ENCODE measurements at places on chromosomes 4 and X.
A peak's percentile ranks its signal among the peaks of the same experiment; 100 is the strongest.

DNA sequence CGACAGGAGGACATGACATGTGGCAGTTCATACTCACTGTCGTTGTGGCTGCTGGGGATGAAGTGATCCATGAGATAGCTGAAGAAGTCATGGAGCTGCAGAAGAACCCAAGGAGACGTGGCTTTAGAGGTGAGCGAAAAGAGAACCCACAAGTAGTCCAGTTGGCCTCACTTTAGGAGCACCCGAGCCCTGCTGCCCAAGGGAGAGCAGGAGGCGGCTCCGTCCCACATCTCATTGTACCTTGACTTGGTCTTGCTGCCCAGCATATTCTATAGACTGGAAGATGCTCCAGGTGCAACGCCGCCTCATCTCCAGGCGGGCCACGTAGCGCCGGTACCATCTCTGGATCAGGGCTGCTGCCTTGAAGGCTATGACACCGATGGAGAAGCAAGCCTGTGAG lies 10.6 kb downstream of the PPEF2 start:
- DNase-seq: no peak

- no peak for DNase-seq
Measured at GRCh38 chrX:7071390-7071789, 76.1 kb upstream of the STS start.

GRCh38 chr4:27090406-27090805 lies 229.8 kb downstream of the STIM2 start:
- no peak for DNase-seq

GRCh38 chr4:30642567-30642966 lies 77.6 kb upstream of the PCDH7 start:
- no peak for DNase-seq

- no peak for DNase-seq
Measured at GRCh38 chr4:35025152-35025834, 1219.0 kb downstream of the ARAP2 start.

DNA sequence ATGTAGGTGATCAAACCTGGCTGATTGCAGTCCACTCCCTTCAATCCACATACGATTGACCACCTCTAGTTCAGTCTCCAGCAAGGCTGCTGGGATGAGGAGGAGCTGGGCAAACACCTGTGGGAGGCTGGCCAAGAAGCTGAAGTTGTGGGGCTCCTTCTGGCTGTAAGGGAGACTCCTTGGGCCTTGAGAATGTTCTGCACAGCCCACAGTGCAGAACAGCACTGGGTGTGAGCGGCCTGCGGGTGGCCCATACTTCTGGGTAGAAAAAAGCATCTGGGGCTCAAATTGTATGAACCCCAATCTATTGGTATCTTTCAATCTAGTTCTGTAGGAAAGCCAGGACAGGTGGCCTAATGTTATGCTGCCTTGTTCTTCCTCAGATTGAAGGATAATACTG lies 1608.8 kb upstream of the PCDH10 start:
- DNase-seq: no peak

DNA sequence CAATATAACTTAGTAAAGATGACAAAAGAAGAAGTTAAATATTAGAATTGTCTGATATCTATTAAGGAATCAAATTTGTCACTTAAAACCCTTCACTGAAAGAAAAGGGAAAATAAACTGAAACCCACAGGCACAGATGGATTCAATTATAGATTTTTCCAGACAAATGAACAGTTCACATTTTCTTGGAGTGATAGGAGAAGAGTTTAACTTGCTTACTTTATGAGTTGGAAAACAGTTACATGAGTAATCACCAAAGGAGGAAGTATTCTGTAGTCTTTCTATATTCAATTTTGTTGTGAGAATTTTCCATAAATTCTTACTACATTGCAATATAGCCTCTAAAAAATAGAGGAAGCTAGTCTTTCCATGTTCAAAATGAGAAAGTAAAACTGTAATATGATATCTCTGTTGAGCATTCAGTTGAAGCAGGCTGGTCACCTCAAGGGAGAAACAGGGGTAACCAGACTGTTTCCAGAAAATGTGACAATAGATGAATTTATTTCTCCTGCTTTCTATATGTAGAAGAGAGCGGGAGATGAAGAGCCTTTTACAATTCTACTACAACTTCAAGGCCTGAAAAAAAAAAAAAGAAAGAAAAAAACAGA lies 330.3 kb upstream of the EPHA5 start:
- DNase-seq: no peak

DNA sequence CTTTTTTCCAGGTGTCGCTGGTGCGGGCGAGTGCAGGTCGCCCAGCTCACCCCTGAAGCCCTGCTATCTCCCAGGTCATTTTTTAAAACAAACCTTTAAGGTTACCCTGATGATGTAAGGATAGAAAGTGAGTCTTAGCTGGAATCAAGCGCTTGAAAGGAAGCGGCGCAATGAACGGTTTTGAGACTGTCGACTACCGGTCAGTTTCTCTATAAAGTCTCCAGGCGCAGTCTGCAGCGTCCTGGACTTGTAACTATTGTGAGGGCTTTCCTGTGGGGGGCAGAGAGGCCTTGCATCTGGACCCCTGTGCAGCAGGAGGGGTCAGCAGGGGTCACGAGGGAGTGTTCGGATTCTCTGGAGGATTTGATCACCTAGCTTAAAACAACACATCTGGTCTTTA lies 1.6 kb downstream of the KIT start:
- no peak for DNase-seq

GRCh38 chrX:121298499-121298898 lies 251.1 kb downstream of the GLUD2 start:
- DNase-seq: no peak

- no peak for DNase-seq
Measured at GRCh38 chr4:119835613-119835910, 207.0 kb upstream of the PDE5A start.

- no peak for DNase-seq
Measured at GRCh38 chr4:188941524-188942119, 802.4 kb downstream of the TRIML1 start.

DNA sequence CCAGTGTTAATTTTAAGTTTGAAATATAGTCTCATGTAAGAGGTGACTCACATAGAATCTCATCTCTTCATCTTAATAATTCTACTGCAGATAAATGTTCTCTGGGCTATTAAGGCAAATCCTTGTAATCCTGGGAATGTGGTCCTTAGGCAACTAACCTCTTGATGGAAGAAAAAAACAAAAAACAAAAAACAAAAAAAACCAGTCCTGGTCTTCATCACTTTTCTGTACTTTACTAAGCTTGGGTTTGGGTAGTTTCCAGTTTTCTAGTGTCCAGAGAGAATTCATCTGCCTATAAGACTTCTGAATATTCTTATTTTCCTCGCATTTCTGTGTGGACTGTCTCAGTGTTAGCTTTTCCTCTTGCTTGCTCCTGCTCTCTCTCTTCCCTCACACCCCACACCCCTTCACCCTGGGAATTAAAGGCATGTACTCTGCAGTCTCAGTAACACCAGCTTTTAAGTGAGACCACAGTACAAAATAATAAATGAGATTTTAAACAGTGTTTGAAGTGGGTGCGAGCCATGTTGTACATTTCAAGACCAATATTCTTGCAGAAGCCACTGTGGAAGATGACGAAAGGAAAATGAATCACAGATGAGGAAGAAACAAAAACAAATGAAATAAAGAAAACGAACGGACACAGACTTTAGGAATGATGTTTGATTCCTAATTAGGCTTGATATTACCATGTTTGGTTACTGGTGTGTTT lies 51.7 kb downstream of the HAND2 start:
- DNase-seq: no peak

- DNase-seq: no peak
Measured at GRCh38 chr4:19562456-19562855, 689.2 kb upstream of the SLIT2 start.

DNA sequence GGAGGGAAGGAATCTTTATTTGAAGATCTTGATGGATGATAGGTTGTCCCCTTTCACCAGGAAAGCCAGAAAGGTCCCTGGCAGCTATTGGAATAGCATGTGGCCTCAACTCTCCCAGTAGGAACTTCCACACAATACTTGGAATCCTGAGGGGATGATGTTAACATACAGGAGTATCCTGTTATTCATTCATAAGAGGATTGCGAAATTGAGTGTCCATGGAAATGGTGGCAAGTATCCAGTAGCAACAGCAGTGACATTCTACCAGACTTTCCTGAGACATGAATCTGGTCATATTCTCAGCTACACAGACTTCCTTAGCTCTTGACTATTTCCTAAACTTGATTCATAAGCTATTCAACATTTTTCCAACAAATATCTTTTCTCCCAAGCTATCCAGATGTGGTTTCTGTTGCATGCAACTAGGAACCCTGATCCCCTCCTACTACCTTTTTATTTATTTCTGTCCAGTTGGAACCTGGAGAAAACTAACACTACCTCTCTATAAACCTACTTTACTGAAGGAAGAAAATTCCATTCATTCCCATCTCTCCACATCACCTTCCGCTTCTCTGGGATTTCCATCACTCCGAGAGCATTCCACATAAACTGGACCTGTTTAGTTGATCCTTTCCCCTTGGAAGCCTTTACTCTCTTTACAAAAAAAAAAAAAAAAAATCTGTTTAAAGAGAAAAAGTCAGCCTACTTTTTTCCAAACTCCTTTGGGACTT lies 101.8 kb downstream of the ANXA5 start:
- DNase-seq: no peak

DNA sequence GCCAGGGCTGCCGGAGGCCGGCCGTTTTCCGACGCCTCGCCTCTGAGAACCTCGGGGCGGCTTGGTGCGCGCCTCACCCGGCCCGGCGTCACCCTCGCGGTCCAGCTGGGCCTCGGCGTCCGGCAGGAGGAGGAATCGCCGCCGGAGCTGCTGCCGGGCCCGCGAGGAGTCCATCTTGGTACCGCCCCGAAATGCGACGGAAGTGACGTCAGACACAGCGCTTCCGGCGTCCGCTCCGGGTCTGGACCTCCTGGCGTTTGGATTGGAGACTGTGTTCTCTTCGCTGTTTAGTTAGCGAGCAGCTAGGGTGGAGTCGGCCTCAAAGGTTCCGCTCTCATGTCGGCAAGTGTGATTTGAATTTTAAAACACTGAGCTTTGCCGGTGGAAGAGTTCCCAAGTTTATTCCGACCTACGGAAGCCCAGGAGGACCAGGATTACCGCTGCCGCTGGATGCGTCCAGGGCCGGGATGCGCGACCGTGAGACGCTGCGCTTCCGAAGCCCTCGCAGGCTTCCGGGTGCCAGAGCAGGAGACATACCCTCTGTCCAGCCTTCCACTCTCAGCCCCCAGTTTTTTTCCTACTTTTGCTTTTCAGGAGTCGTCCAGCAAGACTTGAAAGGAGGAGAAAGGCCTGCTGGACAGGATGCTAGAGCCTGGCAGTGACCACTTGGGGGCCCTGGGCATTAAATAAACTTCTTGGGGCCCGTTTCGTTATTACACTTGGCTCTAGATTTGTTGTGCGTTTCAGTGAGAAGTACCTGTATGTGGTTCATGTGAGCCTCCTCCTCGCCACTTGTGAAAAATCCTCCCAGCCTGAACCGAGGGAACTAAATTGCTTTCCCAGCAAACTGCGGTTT lies at the start of gene TMEM128:
TMEM128 (minus strand) TSS at position 195 of the 856 bp plus-strand sequence; CDS start at position 174, 21 bp downstream.
- peak; percentile 93 for DNase-seq

GRCh38 chr4:16085822-16086221 lies 2.0 kb upstream of the PROM1 start:
- DNase-seq: no peak

- no peak for DNase-seq
Measured at GRCh38 chr4:140427919-140428471, 547 bp upstream of the CLGN start.

DNA sequence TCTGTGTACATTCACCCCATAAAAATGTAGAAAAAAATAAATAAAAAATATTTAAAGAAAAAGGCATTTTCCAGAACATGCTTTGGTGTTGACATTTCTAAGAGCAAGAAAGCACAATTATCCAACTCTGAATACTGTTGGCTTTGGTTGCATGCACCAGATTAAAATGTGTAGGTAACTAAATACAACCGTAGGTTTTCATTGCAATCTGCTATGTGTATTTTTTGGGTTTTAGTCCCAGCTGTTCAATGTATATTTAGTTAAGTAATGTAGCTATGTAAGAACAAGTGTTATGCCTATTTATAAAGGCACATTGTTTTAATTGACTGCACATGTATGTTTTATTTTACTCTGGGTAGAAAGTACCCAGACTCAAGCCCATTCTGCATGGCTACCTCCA lies 108.1 kb upstream of the PAQR3 start:
- DNase-seq: no peak

- DNase-seq: no peak
Measured at GRCh38 chrX:80432863-80433262, 12.6 kb downstream of the TENT5D start.

- DNase-seq: no peak
Measured at GRCh38 chrX:20487227-20487626, 220.5 kb upstream of the RPS6KA3 start.

All from activated CD4-positive, alpha-beta T cell treated with anti-CD3 and anti-CD28 coated beads, Interleukin-2, amount 10 ng/mL, durations not matched to agents 7 days and 5 days (primary cell).